ENCODE measurements at places on chromosomes 1 and 21.

GRCh38 chr1:97570691-97571090, 350.1 kb downstream of the DPYD start:
- no peak for DNase-seq

GRCh38 chr1:218377143-218377660, 32.1 kb downstream of the TGFB2 start:
- peak; percentile 53 for DNase-seq

DNA sequence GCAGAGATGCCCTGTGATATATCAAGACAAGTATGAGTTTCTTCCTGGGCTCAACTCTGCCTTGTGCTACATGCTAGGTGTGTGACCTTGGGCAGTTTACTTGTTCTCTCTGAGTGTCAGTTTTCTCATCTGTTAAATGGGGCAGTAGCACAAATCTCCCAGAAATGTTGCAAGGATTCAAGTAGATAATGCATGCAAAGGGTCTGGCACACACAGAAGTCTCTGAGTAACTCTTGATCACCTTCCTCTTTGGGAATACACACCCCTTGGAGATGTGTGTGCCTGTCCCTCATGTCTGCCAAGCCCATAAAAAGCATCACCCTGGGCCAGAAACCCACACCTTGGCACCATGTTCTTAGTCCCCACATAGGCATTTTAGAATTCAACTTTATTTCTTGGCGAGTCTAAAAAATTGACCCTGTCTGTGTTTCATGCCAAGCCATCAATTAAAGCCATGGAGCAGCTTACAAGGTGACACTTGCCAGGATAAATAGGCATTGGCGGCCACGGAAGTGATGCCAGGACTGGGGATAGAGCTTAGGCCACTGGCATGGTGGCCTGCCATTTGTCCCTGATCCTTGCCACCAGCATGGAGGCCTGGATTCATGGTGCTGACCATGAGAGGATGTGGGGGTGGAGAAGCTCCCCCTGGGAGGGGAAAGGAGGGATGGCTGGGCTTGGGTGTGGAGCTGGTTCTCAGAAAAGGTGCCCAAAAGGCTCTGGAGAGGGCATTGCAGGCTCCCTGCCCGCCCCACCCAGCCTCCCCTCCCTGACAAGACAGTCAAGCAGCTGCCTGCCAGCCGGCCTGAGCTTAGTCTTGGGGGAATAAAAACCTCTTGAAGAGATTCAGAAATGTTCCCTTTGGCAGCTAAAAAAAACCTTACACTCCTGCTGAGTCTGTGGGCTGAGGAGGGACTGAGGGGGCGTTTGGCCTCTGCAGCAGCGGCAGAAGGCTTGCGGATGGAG, 118.0 kb upstream of the IPO9 start:
- no peak for DNase-seq

DNA sequence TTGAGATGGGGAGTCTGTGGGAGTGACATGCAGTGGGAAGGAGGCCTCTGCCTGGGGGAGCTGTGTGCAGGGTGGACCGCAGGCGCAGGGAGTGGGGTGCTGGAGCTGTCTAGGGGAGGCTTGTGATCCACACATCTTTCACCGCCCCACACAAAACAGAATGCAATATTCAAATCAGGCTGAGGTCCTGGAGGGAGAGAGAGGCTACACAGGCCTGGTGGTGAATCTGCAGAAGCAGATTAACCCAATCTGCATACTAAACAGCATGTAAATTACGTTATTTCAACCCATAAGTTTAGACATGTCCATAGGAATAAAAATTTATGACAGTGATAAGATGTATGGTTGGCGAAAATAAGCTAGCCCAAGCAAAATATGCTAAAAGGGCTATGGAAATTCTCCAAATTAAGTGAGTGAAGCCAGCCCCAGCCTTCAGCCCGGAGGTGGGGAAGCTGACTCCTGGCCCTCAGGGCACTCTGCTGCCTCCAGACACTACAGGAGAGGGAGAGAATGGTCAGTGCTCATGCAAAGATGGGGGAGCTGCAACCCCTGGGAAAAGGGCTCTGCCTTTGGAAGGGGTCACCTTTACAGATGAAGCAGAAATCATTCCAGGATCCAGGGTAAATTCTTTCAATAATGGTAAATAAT, 156.2 kb upstream of the CTTNBP2NL start:
- no peak for DNase-seq

DNA sequence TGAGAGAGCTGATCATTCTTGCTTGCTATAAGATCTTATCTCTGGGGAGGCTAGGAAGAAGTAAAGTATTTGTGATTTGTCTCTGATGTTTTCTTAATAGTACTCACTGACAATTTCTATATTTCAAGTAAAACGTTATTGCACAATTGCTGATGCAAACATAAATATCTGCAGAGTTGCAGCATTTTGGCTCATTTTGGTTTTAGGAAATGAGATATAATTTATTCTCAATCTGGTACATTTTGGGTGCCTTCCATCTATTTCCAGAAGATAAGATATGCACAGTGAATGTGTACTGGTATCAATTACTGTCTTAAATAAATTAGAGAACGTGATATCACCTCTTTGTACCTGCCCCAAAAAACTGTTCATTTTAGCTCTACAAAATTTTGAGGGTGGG, 1431.5 kb downstream of the BRINP3 start:
- DNase-seq = no peak

All from activated CD4-positive, alpha-beta T cell treated with anti-CD3 and anti-CD28 coated beads for 24 hours (primary cell).